Smooth muscle cell of the pulmonary artery (primary cell): ENCODE measurements at places on chromosomes 12 and 14. TPM values are rescaled to one million over a fixed set of nuclear protein-coding genes. Genes with fewer than 3 reads are reported as not detected.

VASH1 gene
- 7.7 and 10.4 TPM in 2 replicates for total RNA-seq

EMC9 gene
- total RNA-seq, result 11.4 and 14.0 TPM in 2 replicates

GYS2 gene
- 0.03 TPM in 1 of 2 replicates, not detected in the other for total RNA-seq

SLC2A13 gene
- 23.6 and 41.8 TPM in 2 replicates for total RNA-seq
